Mesenteric fat pad (tissue), 1 donor: ENCODE measurements at places on chromosomes 16 and 17. TPM values are rescaled to one million over a fixed set of nuclear protein-coding genes. Genes with fewer than 3 reads are reported as not detected.

Gene PLA2G10
- total RNA-seq = not detected

GRCh38 chr17:59289981-59290301, 41.5 kb upstream of the YPEL2 start:
- DNase-seq = no peak

- peak; percentile 20 for DNase-seq
These were observed 3.6 kb downstream of the SDK2 start for GRCh38 chr17:73640691-73641090.

- DNase-seq = no peak
These were observed 488 bp downstream of the HOXB9 start for GRCh38 chr17:48625495-48626244.

GRCh38 chr16:66886914-66887313, 6.6 kb downstream of the PDP2 start:
- no peak for DNase-seq
